CD4-positive, alpha-beta T cell treated with Interleukin-2 at 100 ng/mL for 4 hours (primary cell): ENCODE measurements at places on chromosomes 13 and 19.

DNA sequence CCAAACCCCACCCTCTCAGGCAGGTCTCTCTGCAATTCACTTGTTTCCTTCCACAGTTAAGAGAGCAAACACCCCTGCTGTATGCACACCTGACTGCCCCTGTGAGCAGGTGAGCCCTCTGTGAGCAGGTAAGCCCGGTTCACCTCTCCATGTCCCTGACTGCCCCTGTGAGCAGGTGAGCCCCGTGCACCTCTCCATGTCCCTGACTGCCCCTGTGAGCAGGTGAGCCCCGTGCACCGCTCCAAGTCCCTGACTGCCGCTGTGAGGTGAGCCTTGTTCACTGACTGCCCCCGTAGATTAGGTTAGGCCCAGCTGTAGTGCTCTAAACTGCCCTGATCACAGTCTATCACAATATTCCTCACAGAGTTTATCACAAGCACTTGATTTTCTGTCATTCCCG is 29.2 kb downstream of the TMTC4 start:
- no peak for DNase-seq

DNA sequence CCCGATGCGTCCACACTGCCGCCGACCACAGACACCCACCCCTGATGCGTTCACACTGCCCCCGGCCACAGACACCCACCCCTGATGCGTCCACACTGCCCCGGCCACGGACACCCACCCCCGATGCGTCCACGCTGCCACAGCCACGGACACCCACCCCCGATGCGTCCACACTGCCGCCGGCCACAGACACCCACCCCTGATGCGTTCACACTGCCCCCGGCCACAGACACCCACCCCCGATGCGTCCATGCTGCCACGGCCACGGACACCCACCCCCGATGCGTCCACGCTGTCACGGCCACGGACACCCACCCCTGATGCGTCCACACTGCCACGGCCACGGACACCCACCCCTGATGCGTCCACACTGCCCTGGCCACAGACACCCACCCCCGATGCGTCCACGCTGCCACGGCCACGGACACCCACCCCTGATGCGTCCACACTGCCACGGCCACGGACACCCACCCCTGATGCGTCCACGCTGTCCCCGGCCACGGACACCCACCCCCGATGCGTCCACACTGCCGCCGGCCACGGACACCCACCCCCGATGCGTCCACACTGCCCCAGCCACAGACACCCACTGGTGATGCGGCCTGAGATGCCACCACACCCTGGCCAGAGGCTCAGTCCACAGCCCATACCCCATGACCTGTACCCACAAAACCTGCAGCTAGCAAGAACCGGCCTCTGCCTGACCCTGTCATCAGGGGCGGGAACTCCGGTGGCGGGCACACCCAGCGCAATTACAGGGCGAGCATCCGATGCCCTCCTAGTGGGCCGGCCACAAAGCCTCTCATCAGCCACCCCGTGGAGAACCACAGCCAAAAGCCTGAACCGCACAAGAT is 28.4 kb downstream of the RASA3 start:
- DNase-seq = no peak

GRCh38 chr19:40513741-40514315 is 47.0 kb downstream of the SPTBN4 start:
- no peak for DNase-seq

DNA sequence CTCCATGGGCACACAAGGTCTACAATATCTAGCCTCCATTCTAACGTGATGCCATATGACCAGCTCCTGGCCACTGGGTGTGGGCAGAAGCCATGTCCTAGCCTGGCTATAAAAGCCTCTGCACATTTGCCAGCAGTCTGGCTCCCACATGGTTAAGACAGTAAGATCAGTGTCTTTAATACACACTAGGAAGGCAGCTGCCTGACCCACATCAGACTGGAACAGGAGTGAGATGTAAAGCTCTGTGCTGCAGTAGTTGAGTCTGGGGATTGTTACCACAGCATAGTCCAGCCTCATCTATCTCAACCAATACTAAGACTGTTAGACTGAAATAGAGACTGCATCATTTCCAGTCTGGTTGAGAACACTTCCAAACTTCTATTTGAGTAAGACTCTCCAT is 533.1 kb downstream of the IRS2 start:
- no peak for DNase-seq

DNA sequence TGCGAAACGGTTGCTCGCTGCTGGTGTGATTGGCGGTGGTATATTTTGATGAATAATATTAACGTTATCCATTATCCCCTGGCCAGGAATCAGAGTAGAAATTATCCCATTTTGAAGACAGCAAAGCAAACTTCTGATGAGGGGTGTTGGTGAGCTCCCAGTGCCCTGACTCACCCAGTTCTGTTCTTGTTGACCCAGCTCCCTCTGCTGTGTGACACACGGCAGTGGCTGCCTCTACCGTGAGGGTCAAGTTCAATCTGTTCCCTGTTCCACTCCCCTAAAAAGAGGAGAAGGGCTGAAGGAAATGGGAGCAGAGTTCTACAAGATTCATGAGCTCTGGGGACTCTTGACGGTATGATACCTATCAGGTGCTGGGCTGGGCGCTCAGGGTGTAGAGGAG is 2.0 kb downstream of the CAMSAP3 start:
- no peak for DNase-seq

GRCh38 chr13:22757530-22758120 is 423.2 kb upstream of the SGCG start:
- no peak for DNase-seq

GRCh38 chr13:46523972-46524752 is 28.8 kb upstream of the LRCH1 start:
- DNase-seq = no peak

DNA sequence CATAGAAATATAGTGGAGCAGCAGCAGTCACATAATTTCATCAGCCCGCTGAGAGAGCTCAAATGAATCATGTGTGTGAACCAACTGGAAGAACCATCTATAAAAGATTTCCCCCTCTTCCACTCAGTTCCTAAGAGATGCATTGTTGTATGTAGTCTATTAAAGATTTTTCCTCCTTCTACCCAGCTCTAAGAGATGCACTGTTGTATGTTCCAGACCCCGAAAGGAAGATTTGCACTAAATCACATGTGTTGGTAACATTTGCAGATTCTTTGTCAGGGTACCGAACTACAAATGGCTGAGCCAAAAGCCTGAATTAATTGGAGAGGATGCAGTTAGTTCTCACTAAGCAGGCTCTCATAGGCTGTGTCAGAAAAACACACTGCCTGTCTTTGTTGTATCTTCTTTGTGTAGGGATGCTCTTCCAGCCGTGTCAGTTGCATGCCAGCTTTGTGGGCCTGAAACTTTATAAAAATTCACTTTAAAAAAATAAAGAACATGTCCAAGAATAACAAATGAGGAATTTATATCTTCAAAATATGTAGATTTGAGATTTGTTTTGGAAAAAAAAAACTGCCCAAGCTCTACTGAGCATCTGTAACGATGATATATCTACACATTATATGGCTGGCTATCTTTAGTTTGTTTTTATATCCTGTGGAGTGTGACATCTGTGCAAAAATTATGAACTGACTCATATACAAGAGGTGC is 223.1 kb downstream of the MZT1 start:
- no peak for DNase-seq

- no peak for DNase-seq
These were observed 82.3 kb downstream of the FGF9 start for GRCh38 chr13:21753117-21753729.
